ENCODE measurements at places on chromosomes 6 and 20. TPM values are rescaled to one million over a fixed set of nuclear protein-coding genes. Genes with fewer than 3 reads are reported as not detected.

DNA sequence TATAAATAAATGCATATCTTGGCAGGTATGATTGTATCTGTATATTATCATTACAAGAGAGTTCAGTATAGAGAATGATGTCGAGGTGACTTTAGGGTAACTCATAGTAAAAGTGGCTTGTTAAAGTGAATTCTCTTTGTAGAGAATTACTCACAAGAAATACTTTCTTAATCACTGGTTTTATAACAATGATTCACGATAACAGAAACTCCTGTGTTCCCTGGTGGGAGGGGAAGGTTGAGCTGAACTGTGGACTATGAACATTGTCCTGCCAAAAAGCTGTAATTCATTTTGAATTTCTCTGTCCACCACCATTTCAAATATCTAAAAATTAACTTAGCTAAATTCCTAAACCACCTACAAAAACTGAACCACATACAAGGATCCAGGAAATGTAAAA lies 7.7 kb downstream of the TPMT start:
- no peak for DNase-seq

Gene BAG2
- 5.3 TPM for polyA plus RNA-seq

DNA sequence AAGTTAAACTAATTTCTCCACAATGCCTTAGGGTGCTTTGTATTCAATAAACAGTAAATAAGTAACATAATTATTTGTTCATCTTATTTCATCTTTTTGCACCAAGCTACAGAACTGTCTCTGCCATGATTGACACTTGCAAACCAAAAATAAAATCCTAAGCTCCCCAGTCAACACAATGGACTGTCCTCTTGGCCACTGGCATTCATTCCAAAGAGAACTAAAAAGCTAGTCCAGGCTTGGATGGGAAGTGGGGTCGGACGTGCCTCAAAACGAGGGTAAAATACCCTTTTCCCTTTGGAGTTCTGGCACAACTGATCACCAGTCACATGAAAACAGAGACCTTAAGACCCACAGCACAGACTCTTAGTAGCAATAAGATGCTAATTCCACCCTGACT lies 66.4 kb upstream of the THBS2 start:
- no peak for DNase-seq

Gene EPM2A
- polyA plus RNA-seq, result 8.3 TPM

Gene SIRPB1
- 2.4 TPM for polyA plus RNA-seq

GRCh38 chr6:6682225-6682624 lies 93.7 kb downstream of the LY86 start:
- DNase-seq, result no peak

- no peak for DNase-seq
Measured at GRCh38 chr6:168216751-168217191, 102.8 kb downstream of the DACT2 start.

- no peak for DNase-seq
Measured at GRCh38 chr6:4460586-4461475, 315.4 kb upstream of the CDYL start.

DNA sequence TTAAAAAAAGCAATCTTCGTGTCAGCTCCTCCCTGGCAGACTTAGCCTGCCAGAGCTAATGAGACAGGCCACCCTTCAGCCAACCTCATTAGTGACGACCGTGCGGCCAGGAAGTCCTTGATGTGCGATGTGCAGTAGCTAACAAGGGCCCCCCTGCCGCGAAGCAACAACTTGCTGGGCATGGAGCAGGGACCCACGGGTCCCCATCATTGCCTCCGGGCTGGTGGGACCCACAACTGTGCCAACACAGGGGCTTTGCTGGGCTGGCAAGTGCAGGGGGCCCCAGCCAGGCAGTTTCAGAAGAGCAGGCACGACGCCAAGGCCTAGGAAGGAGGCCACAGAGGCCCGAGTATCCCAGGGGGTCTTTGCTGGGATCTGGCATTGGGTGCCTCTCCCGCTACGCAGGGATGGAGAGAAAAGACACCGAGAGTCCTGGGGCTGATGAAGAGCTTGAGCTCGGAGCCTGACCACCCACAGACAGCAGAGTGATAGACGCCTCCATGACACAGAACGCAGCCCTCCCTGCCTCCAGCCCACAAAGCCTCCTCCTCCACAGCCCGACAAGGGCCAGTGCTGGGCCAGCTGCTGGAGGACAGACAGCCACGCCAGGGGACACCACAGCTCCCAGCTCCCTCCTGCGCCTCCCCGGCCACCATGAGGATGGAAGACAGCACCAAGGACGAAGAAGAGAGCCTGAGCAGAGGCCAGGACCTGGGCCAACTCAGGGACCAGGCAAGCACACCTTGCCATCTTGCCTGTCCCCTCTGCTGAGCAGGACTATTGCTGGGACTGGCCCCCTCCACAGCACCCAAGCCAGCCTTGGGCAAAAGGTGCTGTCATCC lies 96.6 kb downstream of the YTHDF1 start:
- no peak for DNase-seq

DNA sequence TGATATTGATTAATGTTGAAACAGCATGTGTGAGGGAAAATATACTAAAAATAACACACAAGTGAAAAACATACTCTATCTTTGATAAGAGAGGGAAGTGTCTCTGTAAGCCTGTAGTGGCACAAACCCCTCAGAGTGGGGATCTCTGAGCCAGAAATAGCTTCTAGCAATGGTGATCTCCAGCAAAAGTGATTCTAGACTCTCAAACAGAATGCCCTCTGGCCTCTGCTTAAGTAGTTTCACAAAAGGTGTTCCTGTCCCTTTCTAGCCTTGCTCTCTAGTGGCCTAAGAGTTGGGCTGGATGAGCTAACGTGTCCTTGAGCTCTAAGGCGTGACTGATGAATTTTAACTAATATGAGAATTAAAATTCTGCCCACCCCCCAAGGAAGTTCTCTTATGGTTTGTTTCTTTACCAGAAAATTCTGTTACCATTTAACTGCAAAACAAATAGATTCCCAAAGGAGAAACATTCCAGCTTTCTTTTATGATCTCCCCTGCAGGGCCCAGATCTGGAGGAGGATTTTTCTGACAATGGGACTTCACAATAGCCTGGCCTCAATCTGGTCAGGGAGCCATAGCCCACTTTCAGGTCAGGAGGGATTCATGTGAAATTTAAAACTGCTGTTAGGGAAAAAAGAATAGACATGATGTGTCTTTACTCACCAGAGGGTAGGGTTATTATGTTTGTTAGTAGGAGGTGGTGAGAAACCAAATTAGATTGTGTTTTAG lies 182.5 kb upstream of the LAMP5 start:
- DNase-seq, result no peak

DNA sequence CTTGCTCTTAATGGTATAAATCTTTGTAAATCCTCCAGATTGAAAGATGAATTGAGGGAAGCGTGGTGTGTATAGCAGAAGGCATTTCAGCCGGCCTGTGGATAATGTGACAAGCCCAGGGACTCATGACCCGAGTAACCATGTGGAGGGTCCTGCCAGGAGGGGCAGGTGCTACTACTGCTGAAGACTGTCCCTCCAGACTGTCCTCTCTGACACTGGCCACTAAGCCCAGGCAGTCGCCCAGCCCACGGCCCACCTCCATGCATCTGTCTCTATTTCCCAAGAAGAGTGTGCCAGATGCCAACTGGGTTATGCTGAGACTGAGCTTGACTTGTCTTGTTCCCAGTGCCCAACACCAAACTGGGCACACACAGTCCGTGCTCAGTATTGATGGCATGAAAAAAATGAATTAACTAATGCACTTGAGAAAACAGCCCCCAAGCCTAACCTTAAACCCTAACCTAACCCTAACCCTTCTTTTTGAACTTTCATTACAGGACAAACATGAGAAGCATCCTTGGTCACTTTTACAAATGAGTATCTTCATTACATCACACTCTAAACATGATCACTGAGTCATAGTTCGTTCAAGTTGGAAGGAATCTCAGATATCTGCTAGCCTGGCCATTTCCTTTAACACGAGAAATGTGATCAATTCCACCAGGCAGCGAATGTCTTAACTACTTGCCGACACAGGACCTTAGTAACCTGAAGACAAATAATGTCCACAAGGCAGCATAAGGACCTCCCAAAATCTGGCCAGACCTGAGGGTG lies 182.2 kb upstream of the RREB1 start:
- no peak for DNase-seq

DNA sequence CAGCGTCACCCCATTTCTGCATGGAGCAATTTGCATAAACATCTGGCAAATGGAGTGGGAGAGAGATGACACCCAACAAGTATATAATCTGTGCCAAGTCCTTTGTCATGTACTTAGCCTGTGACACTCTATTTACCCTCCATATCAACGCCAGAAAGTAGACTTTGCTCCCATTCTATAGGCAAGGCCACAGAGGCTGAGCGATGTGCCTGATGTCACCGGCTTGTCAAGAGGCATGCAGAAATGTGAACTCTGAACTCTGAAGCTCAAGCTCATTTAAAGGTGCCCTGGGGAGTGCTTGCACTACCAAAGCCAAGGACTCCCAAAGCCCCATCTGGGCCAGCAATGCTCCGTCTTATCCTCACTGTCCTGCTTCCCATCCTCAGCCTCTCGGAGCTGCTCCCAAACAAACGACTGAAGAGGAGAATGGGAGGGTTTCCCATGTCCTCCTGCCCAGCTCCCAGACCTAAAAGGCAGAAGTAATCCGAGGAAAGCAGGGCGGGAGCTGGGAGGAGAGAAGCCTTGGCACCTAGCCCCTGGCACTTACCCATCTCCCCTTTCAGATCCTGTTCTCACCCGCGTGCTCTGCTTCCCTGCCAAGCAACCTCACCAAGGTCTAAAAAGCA lies 9.2 kb downstream of the CPNE5 start:
- no peak for DNase-seq

DNA sequence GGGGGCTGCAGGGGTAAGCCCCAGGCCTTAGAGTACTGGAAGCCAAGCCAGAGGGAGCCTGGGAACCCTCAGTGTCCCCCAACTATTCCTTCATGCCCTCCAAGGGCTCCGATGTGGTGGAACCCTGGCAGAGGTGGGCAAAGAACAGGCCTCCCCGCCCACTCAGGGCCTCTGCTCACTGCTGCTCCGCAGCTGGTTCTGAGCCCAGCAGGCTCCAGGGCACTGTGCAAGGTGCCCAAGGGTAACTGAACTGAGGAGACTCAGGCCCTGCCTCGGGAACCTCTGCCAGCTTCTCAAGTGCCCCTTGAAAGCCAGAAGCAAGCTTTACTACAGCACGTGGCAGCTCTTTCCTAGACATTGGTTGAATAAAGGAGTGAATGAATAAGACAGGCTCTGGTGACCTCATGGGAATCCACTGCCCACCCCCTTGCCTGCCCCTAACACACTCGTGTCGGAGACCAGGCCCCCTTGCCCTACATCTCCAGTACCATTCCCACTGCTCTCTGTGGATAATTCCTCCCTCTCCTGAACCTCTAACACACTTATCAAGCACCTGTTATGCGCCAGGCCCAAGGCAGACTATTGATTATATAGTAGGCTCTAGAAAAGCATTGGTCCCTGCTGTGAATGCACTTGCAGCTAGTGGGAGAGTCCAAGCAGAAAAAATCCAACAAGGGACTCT lies 55.0 kb downstream of the TOX2 start:
- DNase-seq, result no peak

DNA sequence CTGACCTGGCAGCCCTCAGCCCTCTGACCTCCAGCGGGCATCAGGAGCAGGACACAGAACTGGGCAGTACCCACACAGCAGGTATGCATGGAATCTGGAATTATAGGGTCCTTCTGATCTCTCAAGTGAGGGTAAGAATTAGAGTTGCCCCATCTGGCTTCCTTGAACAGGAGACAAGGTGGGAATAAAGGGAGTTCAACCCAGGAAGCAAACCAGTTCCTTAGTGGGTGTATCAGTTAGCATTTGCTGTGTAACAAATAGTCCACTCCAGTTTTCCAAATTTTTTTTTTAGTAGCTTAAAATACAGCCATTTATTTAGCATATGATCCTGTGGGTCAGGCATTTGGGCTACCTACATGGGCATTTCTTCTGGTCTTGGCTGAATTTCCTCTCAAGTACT lies 15.7 kb downstream of the MAVS start:
- no peak for DNase-seq

DNA sequence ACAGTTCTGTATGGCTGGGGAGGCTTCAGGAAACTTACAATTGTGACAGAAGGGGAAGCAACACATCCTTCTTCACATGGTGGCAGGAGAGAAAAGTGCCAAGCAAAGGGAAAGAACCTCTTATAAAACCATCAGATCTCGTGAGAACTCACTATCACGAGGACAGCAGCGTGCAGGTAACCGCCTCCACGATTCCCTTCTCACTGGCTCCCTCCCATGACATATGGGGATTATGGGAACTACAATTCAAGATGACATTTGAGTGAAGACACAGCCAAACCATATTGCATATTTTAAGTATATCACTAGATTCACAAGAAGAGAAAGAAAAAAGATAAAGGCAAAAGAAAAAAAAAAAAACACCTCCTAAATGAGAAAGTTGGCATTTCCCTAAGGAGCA lies 431.9 kb upstream of the RGS17 start:
- DNase-seq, result no peak

DNA sequence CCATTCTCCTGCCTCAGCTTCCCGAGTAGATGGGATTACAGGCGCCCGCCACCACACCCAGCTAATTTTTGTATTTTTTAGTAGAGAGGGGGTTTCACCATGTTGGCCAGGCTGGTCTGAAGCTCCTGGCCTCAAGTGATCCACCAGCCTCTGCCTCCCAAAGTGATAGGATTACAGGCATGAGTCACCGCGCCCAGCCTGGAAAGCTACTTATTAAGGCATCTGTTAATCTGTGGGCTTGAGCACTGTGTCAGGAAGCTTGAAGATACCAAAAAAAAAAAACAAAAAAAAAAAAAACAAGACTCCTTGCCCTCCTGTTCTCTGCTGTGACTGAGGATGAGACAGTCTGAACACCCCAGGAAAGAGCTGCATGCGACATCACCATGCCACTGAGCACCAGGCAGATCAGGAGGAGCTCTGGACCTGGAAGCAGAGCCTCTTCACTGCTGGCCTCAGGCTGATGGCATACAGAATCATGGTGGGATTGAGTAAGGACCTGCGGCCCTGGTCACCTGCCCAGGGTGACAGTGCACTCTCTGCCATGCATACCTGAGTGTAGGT lies 166.5 kb upstream of the SNX9 start:
- no peak for DNase-seq

Gene MYB
- 4.6 TPM for polyA plus RNA-seq

Gene TPMT
- 6.3 TPM for polyA plus RNA-seq

GRCh38 chr6:21263531-21264287 lies 329.8 kb upstream of the SOX4 start:
- DNase-seq, result no peak

- DNase-seq, result no peak
Measured at GRCh38 chr6:23174781-23175361, 605.5 kb downstream of the HDGFL1 start.

Gene GJA10
- not detected for polyA plus RNA-seq

DNA sequence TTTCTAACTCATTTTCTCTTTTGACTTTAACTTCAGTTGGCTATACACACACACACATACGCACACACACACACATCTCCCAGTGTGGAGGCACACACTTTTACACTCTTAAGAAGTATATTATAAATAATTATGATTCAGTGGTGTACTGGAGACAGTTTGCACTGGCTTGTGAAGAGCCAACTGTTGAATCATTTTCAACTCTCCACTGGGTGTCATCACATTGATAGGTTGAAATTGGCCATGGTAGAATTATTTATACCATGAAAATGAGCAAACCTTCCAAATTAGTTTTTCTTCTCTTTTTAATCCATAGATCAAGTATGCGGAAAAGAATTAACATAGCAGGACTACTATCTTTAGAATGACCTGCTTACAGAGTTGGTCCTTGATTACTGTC lies 407.1 kb downstream of the BMP2 start:
- DNase-seq, result no peak

All from left renal pelvis (tissue), 4 donors.